ENCODE measurements at places on chromosomes 1 and 21. TPM values are rescaled to one million over a fixed set of nuclear protein-coding genes. Genes with fewer than 3 reads are reported as not detected.
A peak's percentile ranks its signal among the peaks of the same experiment; 100 is the strongest.

GRCh38 chr1:62426237-62426636 lies 10.6 kb upstream of the USP1 start:
- no peak for DNase-seq

DNA sequence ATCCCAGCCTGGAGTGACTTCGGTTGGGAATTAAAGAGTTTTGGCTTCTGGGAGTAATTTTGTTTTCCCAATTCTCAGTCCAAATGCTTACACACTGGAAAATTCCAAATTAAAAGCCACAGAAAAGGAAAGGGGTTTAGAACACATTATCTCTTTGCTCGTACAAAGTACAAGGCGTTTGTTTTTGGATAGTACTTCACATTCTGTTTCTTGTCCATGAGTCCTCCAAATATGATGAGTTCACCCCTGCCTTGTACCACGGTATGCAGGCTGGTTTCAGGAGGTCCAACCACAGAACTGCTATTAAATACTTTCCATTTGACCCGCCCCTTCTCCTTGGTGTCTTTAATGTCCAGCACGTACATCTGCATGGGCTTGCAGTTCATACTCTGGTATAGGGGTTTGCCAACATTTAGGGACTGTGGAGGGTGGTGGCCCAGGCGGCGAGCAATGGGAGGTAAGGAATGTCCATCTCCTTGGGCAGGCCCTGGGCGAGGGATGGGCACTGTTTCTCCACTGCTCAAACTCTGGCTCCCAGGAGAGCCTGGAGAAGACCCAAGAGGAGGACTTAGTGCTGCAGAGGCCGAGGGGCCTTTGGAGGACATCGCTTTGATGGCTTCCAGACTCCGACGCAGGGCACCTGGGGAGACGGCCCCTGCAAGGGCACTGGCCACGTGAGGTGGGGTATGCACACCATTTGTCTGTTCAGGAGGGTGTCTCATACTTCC lies 13.7 kb upstream of the CPLANE2 start:
- DNase-seq, result no peak

DNA sequence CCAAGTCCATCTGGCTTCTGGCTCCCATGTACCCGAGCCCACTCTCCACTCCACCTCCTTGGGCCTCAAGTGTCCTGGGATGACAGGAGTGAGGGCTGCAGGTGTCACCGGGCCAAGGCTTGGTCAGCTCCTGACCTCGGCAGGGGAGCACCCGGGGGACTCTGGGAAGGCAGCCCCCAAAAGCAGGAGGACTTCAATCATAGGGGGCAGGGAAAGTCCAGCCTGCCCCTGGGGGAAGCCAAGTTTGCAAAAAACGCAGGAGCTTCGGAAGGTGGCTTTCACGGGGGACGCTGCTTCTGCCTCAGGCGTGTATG lies 56.8 kb downstream of the KCNAB2 start:
- no peak for DNase-seq

- DNase-seq, result peak; percentile 49
Measured at GRCh38 chr1:44806025-44806703, 987 bp downstream of the DYNLT4 start.

- no peak for DNase-seq
Measured at GRCh38 chr1:186027621-186028020, 293.4 kb downstream of the HMCN1 start.

DNA sequence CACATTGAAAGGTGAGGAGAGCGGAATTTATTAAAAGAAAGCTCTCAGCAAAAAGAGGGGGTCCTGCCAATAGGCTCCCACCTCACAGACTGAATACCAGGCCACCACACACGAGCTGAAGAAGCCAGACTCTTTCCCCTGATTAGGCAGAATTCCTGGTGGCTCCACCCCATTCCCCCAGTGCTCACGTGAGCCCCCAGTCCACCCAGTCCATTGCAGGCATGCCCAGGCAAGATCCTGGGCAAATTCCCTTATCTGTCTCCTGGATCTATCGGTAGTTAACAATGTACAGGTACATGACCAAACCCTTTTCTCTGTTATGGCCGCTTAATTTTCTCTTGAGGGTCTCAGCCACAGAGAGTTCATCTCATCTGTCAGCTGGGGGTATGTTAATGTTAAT lies 54.6 kb upstream of the BTG3 start:
- DNase-seq, result no peak

GRCh38 chr21:45244799-45245340 lies 42.8 kb downstream of the POFUT2 start:
- DNase-seq, result no peak

CD52 gene
- total RNA-seq, result 6.3 TPM

GBP6 gene
- total RNA-seq, result not detected

CACHD1 gene
- total RNA-seq, result 3.1 TPM

OR2G6 gene
- not detected for total RNA-seq
